Stimulated activated CD8-positive, alpha-beta memory T cell treated with anti-CD3 and anti-CD28 coated beads, Interleukin-7, amount 100 ng/mL, for 1 hour (primary cell): ENCODE measurements at places on chromosomes 6 and 20.

DNA sequence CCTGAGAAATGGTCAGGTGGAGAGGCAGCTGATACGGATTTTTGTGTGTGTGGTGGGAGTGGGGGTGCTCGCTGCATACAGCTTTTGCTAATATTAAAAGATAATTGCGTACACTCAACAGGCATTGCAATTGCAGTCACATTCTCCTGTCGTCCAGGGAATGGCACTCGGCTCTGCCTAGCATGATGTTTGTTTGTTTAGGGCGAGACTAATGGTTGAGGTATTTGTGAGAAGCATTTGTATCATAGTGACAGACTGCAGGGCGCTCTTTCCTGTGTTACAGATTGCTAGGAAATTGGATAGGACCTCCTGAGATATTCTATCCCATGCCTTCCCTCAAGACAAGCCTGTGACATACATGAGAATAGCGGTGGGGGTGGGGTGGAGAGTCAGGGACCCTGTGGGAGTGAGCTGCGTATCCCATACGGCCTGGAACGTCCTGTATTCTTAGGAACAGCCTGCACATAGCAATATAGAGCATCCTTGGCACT lies 207.4 kb downstream of the SOX4 start:
- DNase-seq, result no peak

GRCh38 chr6:105357165-105357564 lies 45.7 kb downstream of the PREP start:
- no peak for DNase-seq

DNA sequence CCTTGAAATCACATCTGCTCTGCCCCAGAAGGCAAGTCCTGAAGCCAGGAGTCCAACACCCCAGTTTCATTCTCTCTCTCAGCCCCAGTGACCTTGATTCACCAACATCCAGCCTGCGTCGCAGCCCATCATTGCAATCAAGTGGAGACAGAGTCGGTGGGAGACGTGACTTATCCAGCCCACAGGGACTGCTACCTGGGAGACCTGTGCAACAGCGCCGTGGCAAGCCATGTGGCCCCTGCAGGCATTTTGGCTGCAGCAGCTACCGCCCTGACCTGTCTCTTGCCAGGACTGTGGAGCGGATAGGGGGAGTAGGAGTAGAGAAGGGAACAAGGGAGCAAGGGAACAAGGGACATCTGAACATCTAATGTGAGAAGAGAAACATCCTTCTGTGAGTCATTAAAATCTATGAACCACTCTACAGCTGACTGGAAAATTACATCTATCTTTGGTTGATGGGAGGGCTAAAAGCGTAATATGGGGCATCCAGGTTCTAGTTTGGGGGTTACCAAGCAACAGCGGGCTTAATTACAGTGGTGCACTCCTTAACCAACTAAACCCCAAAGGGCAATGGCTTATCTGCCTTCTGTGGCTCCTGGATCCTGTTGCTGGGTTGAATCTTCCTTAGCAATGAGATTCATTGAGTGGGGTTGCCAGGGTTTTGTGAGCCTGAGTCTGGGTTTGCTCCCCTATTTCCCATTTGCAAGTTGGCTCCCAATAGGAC lies 2.5 kb downstream of the LY6G6D start:
- no peak for DNase-seq

DNA sequence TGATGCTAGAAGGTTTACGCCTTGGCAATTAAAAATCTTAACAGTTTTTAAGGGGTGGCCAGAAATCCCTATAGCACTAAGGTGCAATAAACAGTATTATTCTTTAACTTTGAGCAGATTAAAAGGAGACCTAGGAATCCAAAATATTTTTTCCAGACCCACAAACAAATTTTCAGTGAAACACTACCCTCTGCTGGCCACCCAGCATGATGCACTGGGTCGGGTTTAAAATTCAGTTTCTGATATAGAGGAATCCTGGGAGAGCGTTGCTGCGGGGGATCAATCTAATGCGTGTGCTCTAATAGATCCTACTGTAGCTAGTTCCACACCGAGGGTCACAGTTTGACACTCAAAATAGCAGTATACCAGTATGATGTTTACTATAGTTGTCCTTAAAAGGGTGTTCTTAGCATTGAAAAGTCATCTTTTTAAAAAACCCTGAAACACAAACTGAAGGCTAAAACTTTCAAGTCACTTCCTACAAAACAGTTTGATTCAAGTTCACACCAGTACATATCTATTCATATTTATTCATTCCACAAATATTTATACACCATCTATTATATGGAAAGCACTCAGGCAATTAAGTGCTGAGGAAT lies 10.2 kb downstream of the UBE3D start:
- DNase-seq, result no peak

GRCh38 chr20:38692436-38693411 lies 31.6 kb upstream of the SLC32A1 start:
- DNase-seq, result no peak

DNA sequence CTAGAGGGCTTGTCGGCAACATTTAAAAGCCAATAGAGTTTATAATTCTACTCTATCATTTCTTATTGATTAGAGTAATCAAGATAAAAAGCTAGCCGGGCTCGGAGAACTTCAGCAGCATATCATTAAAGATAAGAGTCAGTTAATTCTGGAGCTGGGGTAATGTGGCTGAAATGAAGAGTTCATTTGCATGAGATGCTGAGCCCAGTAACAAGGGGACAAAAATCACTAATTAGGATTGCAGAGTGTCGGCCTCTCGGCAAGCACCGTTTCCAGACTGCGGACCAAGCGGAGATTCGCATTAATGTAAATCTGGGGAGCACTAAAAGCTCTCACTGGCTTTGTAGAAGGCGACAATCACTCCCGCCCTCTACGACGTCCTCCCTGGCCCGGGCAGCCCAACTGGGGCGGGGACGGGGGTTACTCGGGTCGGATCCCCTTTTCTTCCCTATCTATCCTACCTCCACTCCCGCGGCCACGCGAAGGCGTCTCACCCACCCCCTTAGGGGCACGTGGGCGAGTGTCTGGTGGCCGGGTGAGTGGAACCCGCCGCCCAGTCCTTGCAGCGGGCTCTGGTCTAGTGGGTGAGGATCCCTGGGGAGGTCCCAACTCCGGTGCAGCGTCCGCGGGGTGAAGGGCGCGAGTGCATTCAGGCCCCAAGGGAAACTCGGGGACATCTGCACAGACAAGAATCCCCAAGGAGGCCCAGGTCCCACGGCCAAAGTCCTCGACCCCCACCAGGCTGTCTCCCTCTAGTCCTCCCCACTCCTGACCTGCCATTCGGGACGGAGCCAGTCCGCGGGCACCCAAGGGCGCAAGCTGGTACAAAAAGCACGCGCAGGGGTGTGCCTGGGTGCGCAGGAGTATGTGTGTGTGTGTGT lies 42.2 kb upstream of the OSTM1 start:
- no peak for DNase-seq

DNA sequence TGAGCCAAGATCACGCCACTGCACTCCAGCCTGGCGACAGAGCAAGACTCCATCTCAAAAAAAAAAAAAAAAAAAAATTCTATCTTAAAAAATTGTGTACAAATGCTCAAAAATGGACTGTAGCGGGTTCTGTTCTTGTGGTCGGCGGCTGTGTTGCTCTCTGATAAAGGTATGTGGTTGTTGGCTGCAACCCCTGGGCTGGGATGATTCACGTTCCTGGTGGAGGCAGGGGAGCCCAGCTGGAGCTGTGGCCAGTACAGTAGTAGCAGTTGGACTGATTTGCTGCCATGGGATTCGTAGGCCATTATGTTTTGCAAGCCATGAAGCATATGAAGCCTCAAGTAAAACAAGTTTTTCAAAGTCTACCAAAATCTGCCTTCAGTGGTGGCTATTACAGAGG lies 22.3 kb downstream of the MDN1 start:
- DNase-seq, result no peak

DNA sequence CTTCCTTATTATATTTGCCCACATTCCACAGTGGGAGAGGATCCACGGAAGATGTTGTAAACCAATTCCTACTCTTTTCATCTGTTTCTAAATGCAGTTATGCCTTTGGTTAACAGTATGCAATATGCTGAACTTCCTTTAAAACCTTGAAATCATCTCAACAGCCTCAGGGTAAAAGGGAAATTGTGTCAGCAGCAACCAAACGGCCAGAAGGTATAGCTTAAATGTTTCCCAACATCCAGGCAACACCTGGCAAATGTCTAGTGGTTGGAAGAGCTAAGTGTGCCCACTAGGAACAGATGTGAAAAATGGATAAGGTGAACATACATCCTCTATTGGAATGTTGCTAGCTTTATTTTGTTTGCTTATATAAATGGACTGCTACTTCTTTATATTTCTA lies 164.8 kb downstream of the FAXC start:
- no peak for DNase-seq

DNA sequence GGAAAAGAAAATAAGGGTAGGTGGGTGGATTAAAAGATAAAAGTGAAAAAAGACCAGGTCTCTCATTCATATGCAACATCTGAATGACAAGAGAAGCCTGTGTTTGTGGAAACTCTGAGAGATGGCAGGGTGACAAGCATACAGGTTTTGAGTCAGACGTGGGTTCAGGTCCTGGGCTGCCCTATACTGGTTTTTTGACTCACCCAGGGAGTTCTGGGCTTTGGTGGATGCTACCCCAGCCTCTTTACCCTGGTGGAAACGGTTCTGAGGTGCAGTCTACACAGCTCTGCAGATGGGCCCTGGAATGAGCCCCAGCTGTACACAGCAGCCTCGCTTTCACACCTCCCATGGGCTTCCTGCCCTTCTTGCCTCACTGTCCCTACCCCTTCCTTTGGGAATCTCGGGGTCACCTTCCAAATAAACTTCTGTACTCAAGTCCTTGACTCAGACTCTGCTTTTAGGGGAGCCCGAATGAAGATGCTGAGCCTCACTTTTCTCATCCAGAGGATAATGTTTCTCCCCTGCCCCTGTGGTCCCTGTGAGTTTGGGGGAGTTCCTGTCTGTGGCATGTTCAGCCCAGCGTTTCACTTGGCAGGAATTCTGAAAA lies 77.7 kb upstream of the CLDN20 start:
- DNase-seq, result no peak

DNA sequence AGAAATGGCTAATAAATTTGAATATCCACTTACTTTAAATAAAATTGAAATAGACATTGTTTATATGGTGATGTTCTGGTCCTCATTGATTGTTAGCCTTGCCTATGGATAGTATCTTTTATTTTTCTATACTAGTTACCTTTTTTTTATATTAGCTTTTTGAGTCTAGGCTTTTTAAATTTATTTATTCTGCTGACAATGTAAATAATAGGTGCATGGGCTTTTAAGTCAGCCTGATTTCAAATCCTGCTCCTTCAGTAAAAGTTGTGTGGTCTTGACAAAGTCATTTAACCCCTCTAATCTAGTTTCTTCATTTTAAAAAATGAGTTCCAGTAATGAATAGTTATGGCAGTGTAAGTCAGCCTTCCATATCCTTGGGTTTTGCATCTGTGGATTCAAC lies 38.6 kb downstream of the FAM162B start:
- no peak for DNase-seq

DNA sequence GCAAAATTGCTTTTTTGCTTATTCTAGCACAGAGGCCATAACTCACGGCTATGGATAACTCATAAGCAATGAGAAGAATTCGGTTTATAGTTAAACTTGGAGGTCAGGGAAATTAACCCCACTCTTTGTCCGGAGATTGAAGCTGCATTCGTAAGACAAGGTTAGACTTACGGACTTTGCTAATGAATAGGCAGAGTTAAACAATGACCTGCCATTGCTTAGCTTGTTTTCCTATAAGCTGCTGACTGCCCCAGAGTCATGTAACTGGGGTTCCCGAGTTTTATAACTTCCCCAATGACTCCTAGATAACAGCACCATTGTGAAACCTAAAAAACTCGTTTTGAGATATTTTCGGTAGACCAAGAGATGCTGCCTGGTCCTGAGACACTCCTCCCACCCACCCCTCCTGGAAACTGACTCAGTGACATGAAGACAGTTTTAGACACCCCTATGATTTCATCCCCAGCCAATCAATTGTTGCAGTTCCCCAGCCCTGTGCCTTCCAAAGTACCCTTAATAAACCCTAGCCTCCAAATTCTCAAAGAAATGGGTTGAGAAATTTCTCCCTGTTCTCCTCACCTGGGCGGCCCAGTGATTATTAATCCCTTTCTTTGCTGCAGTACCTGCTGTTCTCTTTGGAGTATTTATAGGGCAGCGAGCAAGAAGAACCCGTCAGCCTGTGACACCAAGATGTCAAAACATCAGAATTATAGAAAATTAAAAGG lies 33.1 kb upstream of the MCUR1 start:
- DNase-seq, result no peak

DNA sequence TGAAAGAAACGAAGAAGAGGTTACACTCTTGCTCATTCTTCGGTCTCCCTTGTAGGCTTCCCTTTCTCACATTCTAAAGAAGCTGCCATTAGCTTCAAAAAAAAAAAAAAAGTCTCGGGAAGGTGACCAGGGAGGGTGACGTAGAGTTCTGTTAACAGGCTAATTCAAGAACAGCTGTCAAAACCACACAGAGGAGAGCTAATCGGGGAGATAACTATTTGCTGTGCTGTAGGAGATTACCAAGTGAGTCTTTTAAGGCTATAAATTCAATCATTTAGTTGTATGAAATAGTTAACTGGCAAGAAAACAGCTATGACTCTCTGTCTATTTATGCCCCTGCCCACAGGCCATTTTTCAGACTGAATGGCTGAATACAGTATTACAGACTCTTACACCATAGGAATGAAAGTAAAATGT lies 256.8 kb downstream of the SYNE1 start:
- no peak for DNase-seq

DNA sequence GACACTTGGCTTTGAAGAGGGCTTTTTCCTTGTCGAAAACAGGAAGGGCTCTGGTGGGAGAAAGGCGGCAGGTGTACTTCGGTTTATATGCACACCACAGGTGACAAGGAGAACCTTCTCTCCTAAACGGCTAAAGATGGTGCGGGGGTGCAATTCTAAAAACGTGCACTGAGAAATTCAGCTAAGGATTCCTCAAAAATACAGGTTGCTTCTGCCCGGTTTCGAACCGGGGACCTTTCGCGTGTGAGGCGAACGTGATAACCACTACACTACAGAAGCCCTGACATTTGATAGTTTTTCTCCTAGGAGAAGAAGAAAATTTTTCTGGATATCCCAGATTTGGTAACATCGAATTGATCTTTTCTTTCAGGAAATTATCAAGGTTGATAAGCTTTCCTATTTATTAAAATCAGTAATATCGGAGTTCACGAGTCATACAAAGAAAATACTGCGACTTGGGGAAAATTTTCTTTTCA lies 32.0 kb downstream of the POM121L2 start:
- DNase-seq, result no peak

DNA sequence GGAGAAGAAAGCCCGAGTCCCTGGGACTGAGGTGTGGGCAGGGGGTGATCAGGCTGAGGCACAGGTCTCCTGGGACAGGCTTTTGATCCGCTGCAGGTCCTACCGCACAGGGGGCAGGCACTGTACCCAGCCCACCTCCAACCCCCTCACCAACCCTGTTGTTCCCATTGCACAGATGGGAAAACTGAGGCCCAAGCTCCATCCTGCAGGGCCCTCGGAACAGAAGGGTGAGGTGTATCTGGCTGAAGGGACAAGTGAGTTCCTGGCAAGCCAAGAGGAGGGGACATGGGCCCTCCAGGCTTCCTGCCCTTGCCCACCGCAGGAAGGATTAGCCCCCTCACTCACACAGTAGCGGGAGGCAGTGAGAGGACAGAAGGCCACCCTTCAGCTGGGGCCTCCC lies 16.5 kb upstream of the SPDEF start:
- no peak for DNase-seq
